NCI-H774 (cell line): ENCODE measurements at places on chromosomes 2 and 18.

GRCh38 chr2:218895759-218896500 is 15.3 kb downstream of the WNT10A start:
- DNase-seq = no peak

GRCh38 chr2:100741880-100742276 is 78.1 kb upstream of the NPAS2 start:
- no peak for DNase-seq

- DNase-seq = no peak
These were observed 42.7 kb upstream of the GORASP2 start for GRCh38 chr2:170886386-170886785.

DNA sequence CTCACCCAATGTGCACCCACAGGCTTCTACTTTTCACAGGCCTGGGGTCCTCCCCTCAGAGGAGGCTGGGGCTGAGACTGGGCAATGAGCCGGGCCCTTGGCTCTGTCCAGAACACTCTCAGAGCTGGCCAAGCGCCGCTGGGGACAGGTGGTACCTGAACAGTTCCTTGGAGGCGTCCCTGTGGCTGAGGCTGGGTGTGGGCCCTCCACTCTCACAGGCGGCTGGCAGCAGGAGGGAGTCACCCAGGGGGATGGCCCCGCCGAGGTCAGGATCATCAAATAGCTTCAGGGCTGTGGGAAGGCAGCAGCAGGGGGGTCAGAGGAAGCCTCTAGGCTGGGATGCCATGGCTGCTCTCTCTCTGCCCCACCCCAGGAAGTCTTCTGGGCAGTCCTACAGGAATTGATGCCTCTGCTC is 27.1 kb downstream of the HS1BP3 start:
- DNase-seq = no peak

DNA sequence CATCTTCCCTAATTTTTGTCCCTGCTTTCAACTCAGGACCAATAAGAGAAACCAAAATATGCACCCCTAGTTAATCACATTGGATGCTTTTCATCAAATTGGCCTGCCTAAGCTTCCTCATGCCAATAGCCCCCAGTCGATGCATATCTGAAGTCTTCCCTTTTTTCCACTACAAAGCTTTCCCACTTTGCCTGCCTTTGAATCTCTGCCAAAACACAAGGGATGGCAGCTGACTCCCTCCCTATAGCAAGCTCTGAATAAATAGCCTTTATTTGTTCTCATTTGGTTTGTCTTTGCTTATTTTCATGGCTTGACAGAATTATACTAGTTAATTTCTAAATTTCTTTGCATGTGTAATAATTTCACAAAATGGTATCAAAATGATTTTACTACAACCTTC is 621.2 kb downstream of the MBD2 start:
- DNase-seq = no peak

DNA sequence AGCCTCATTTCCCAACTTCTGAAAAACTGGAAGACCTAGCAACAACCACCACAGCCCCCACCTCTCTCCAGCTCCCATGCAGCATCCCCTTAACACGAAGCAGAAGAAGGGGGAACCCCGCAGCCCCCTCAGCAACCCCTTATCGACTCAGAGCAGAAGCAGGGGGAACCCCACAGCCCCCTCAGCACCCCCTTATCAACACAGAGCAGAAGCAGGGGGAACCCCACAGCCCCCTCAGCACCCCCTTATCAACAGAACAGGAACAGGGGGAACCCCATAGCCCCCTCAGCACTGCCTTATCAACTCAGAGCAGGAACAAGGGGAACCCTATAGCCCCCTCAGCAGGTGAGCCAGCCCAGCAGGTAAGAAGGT is 6.7 kb downstream of the SLC66A2 start:
- no peak for DNase-seq

DNA sequence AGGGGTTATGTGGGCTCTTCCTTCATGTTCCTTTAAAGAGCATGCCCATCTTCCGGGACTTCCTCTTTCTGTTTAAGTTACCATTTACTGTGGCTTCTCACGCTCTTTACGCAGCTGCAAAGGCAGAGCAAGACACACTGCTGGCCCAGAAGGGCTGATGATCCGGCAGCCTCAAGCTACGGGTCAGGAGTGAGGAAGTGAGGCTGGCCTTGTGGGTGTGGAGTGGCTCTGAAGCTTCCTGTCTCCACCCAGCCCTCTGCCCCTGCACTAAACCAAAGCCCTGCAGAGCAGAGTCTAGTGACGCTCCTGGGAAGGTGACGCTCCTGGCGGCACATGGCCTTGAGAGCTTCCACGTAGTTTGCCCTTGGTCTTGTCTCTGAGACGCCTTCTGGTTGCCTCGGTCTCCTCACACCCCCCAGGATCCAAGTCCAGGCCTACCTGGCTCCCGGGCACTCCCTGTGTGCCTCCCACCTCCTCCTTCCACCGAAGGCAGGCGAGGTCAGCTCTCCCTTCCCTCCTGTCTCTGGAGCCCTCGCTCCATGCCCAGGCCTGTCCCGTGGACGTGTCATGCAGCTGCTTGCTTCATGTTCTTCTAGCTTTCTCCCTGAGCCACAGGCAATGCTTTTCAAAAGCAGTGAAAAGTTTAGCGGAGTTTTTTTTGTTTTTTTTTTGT is 50.3 kb downstream of the ARL4C start:
- no peak for DNase-seq
